WTC11 (cell line): ENCODE measurements at places on chromosomes 16 and 17. TPM values are rescaled to one million over a fixed set of nuclear protein-coding genes. Genes with fewer than 3 reads are reported as not detected.

GRCh38 chr17:75722076-75722475, 817 bp downstream of the ITGB4 start:
- peaks cover 7% of the 10 kb centered on the region for H3K4me1 ChIP-seq
- no peak for DNase-seq
- H3K27me3 ChIP-seq: peaks cover 22% of the 10 kb centered on the region
- H3K4me3 ChIP-seq: peak overlapping the region; percentile 63

- no peak for DNase-seq
- H3K27me3 ChIP-seq: no peaks in the 10 kb centered on the region
- H3K4me3 ChIP-seq: no peak overlapping the region
- H3K4me1 ChIP-seq: peaks cover 8% of the 10 kb centered on the region
- H3K27ac ChIP-seq: no peak overlapping the region
- no peaks in the 10 kb centered on the region for H3K36me3 ChIP-seq
Observed at GRCh38 chr17:57563958-57564357, 181.1 kb downstream of the CCDC182 start.

Gene PPM1E
- total RNA-seq: 8.1 to 8.4 TPM (median 8.2 TPM) in 3 replicates

DNA sequence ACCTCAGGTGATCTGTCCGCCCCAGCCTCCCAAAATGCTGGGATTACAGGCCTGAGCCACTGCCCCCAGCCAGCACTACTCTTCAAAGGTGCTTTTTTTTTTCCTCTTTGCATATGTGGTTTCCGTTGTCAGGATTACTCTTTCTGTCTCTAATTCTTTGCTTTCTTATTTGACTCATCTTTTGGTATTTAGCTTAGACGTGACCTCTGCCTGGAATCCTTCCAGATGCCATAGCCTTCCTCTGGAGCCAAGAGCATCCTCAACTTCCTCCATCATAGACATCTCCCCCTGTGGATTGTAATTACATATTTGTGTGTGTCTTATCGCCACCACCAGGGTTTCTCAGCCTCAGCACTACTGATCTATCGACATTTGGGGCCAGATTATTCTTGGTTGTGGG, 84.4 kb upstream of the XYLT1 start:
- DNase-seq: no peak
- H3K36me3 ChIP-seq: no peaks in the 10 kb centered on the region
- peaks cover 5% of the 10 kb centered on the region; the same call in 1 of the 2 replicates for H3K4me1 ChIP-seq
- no peak overlapping the region for H3K4me3 ChIP-seq
- H3K27me3 ChIP-seq: no peaks in the 10 kb centered on the region; the same call in 1 of the 2 replicates
- no peak overlapping the region for H3K27ac ChIP-seq

- no peaks in the 10 kb centered on the region for H3K36me3 ChIP-seq
- peaks cover 38% of the 10 kb centered on the region for H3K4me1 ChIP-seq
- no peak overlapping the region for H3K27ac ChIP-seq
Observed at GRCh38 chr17:74452033-74452840, 14.2 kb upstream of the CD300A start.

Gene ENPP7
- total RNA-seq: 0.11 TPM in 1 of 3 replicates, not detected in the others

GRCh38 chr17:34140006-34140405, 115.1 kb upstream of the CCL2 start:
- DNase-seq: no peak
- peak overlapping the region; percentile 57 for H3K27ac ChIP-seq
- peaks cover 15% of the 10 kb centered on the region for H3K27me3 ChIP-seq
- peaks cover 62% of the 10 kb centered on the region for H3K4me1 ChIP-seq
- H3K36me3 ChIP-seq: peaks cover 4% of the 10 kb centered on the region; the same call in 1 of the 2 replicates

DNA sequence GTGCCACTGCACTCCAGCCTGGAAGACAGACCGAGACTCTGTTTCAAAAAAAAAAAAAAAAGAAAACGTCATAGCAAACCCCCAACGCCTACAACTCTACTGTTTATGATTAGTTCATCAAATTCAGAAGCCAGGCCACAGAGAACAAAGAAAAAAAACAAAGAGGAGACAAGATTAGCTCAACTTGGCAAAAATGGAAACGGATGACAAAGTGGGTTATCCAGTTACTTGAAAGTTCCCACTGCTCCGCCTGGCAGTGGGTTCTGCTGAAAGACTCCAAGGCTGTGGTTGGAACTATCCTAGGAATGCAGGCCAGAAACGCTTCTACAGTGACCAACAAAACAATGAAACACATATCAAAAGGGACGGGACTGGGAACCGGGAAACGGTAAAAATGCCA, 53.1 kb downstream of the MRM3 start:
- no peaks in the 10 kb centered on the region for H3K36me3 ChIP-seq
- no peak for DNase-seq
- H3K4me3 ChIP-seq: no peak overlapping the region

- no peak overlapping the region for H3K4me3 ChIP-seq
- no peak overlapping the region for H3K27ac ChIP-seq
- no peak for DNase-seq
- H3K4me1 ChIP-seq: peaks cover 12% of the 10 kb centered on the region
- H3K27me3 ChIP-seq: peaks cover 48% of the 10 kb centered on the region
Observed at GRCh38 chr17:56777859-56778258, 55.9 kb downstream of the C17orf67 start.

GRCh38 chr16:4160658-4161430, 44.6 kb upstream of the ADCY9 start:
- H3K36me3 ChIP-seq: no peaks in the 10 kb centered on the region
- no peak overlapping the region for H3K4me3 ChIP-seq
- no peaks in the 10 kb centered on the region for H3K27me3 ChIP-seq

- H3K36me3 ChIP-seq: peaks cover 3% of the 10 kb centered on the region
- H3K4me1 ChIP-seq: peaks cover 19% of the 10 kb centered on the region
- no peak for DNase-seq
- 0 out of 2 replicates have a peak overlapping the region, but pooled peaks have one; percentile 63 for H3K27ac ChIP-seq
- no peaks in the 10 kb centered on the region for H3K27me3 ChIP-seq
Observed at GRCh38 chr17:82860606-82861392, 21.0 kb upstream of the ZNF750 start.

Gene TMC7
- 2.5 to 3.7 TPM (median 3.6 TPM) in 3 replicates for total RNA-seq

GRCh38 chr16:89385712-89386111, 104.6 kb downstream of the ANKRD11 start:
- no peaks in the 10 kb centered on the region for H3K27me3 ChIP-seq
- no peak for DNase-seq
- no peak overlapping the region for H3K4me3 ChIP-seq
- H3K27ac ChIP-seq: peak overlapping the region; percentile 91

DNA sequence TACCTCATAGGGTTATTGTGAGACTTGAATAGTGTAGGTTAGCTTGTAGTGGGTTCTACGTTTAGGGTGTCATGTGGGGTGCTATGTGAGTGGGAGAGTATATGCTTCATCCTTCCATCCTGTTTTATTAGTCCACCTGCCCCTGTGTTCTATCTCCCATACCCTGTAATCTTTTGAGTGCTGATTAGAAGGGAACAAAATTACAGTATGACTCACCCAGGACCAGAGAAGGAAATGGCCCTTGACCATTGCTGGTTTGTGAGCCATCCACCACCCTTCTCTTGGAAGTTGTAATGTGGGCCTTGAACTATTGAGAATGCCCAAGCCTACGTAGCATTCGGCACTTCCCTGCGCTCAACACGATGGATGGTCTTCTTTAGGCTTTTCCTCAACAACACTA, 17.1 kb downstream of the SAP30BP start:
- H3K27ac ChIP-seq: peak overlapping the region; percentile 71; the same call in 1 of the 2 replicates
- no peak for DNase-seq
- H3K4me1 ChIP-seq: no peaks in the 10 kb centered on the region
- no peak overlapping the region for H3K4me3 ChIP-seq

DNA sequence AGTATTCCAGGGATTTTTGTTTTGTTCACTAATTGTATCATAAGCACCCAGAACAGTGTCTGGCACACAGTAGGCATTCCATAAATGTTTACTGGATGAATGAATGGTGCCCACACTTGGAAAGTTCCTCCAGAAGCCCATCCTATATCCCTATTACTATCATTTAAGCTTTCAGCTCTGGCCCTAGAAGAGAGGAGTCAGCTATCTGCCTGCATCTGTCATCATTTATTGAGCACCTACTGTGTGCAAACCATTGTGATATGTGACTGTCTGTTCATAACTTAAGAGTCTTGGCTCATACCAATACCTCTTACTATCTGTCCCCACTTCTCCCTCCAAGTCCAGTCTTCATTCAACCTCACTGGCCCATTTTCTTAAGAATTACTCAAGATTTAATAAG, 20.1 kb upstream of the SP6 start:
- H3K4me1 ChIP-seq: peaks cover 56% of the 10 kb centered on the region
- peaks cover 83% of the 10 kb centered on the region for H3K27me3 ChIP-seq
- H3K27ac ChIP-seq: no peak overlapping the region
- DNase-seq: no peak

GRCh38 chr16:53232826-53233529, 178.2 kb downstream of the CHD9 start:
- no peak overlapping the region for H3K4me3 ChIP-seq
- peaks cover 64% of the 10 kb centered on the region for H3K36me3 ChIP-seq
- H3K4me1 ChIP-seq: no peaks in the 10 kb centered on the region

- H3K27me3 ChIP-seq: no peaks in the 10 kb centered on the region; the same call in 1 of the 2 replicates
- H3K36me3 ChIP-seq: peaks cover 13% of the 10 kb centered on the region
- H3K4me1 ChIP-seq: peaks cover 7% of the 10 kb centered on the region
- no peak overlapping the region for H3K4me3 ChIP-seq
- no peak for DNase-seq
Observed at GRCh38 chr16:13702614-13703013, 217.3 kb upstream of the ERCC4 start.

GRCh38 chr17:8698162-8698971, 46.3 kb downstream of the CCDC42 start:
- peak overlapping the region; percentile 36 for H3K27ac ChIP-seq
- peaks cover 6% of the 10 kb centered on the region for H3K27me3 ChIP-seq
- no peak for DNase-seq
- no peak overlapping the region for H3K4me3 ChIP-seq

Gene LLGL2
- 94.3 to 103 TPM (median 97.0 TPM) in 3 replicates for total RNA-seq

Gene IL17C
- total RNA-seq: 0.80 to 1.9 TPM (median 1.5 TPM) in 3 replicates

GRCh38 chr17:75241996-75242460, 19.4 kb downstream of the GGA3 start:
- H3K27ac ChIP-seq: no peak overlapping the region
- no peak overlapping the region for H3K4me3 ChIP-seq
- DNase-seq: no peak
- peaks cover 6% of the 10 kb centered on the region for H3K4me1 ChIP-seq

GRCh38 chr17:33602981-33603380, 309.9 kb upstream of the ASIC2 start:
- peak; percentile 34 for DNase-seq
- peaks cover 16% of the 10 kb centered on the region for H3K27me3 ChIP-seq
- H3K4me1 ChIP-seq: no peaks in the 10 kb centered on the region
- no peak overlapping the region for H3K4me3 ChIP-seq

DNA sequence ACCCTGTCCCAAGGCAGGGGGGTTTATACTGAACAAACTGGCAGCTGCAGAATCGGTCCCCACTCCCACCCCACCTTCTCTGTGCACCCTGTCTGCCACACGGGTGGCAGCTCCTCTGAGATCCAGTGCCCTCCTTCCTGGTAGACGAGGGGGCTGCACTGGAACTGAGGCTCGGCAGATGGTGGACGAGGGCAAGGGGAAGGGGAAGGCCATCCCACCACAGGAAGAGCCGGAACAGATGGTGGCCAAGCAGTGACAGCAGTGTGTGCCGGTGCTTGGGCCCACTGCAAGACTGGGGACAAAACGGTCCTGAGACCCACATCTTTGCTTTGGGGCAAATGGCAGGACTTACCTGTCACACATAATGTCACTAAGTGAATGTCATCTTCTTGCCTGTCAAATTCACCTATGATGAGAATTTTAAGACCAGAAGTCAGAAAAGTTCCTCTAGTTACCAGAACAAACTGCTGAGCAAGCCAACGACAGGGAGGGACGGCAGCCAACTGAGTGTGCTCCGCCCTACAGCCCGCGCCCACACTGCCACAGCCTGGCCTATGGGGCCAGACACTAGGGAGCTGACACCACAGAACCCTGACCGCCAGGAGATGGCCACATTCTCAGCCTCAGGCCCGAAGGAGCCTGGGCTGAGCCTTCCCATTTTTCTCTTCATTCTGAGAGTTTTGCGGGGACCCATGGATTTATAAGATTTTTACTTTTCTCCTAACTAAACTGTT, 14.4 kb downstream of the NTAN1 start:
- peaks cover 58% of the 10 kb centered on the region for H3K36me3 ChIP-seq
- H3K27me3 ChIP-seq: no peaks in the 10 kb centered on the region
- H3K4me1 ChIP-seq: no peaks in the 10 kb centered on the region
- H3K4me3 ChIP-seq: no peak overlapping the region

- H3K27me3 ChIP-seq: no peaks in the 10 kb centered on the region; the same call in 1 of the 2 replicates
- no peaks in the 10 kb centered on the region for H3K36me3 ChIP-seq
- no peak for DNase-seq
Observed at GRCh38 chr16:85312642-85313525, 200.6 kb upstream of the CIBAR2 start.

DNA sequence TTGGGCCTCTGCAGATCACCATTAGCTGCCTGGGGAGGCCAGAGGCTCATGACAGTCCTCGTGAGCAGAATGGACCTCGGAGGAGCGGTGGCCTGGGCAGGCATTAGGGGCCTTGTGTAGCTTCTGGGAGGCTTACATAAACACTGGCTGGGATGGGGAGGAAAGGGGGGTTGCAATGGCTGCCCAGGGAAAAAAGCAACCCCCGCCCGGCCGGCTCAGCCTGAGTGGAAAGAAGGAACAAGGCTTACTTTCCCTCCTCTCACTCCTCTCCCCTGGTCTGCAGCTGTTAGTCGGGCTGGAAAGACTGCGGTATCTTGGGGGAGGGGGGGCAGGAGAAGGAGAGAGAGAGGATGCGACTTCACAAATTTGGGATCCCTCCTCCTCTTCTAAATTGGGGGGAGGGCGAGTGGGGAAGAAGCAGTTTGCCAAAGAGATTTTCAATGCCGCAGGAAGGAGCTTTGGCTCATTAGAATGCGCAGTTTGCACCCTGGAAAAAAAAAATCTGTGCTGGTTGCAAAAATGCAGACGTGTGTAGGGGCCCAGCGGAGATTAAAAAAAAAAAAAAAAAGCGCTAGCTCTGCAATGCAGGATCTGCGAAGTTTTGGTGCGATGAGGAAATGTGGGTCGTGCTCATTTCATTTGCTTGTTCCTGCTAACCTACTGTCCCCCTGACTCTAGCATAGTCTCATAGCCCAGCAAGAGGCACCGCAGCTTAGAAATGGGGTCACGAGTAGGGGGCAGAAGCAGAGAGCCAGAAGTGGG, 6.6 kb upstream of the NR1D1 start:
- peak; percentile 22 for DNase-seq
- peaks cover 87% of the 10 kb centered on the region for H3K4me1 ChIP-seq
- H3K4me3 ChIP-seq: peak overlapping the region; percentile 26; the same call in 1 of the 2 replicates
- peaks cover 56% of the 10 kb centered on the region for H3K27me3 ChIP-seq
- H3K27ac ChIP-seq: no peak overlapping the region
- H3K36me3 ChIP-seq: no peaks in the 10 kb centered on the region

Gene CRHR1
- total RNA-seq: 0.92 to 1.6 TPM (median 1.5 TPM) in 3 replicates

- H3K4me1 ChIP-seq: peaks cover 47% of the 10 kb centered on the region
- H3K27ac ChIP-seq: no peak overlapping the region
- no peak for DNase-seq
- no peak overlapping the region for H3K4me3 ChIP-seq
Observed at GRCh38 chr17:12794919-12795532, 5.7 kb downstream of the ARHGAP44 start.

Gene TP53TG3
- total RNA-seq: not detected in 3 replicates

GRCh38 chr16:30490210-30490609, 17.7 kb downstream of the ITGAL start:
- peaks cover 14% of the 10 kb centered on the region for H3K4me1 ChIP-seq
- H3K4me3 ChIP-seq: no peak overlapping the region
- peaks cover 9% of the 10 kb centered on the region; the same call in 1 of the 2 replicates for H3K27me3 ChIP-seq
- no peak for DNase-seq
- 0 out of 2 replicates have a peak overlapping the region, but pooled peaks have one; percentile 21 for H3K27ac ChIP-seq

GRCh38 chr17:77316191-77316641, 175.4 kb downstream of the SEC14L1 start:
- peak overlapping the region; percentile 90 for H3K27ac ChIP-seq
- no peak overlapping the region; the same call in 1 of the 2 replicates for H3K4me3 ChIP-seq
- H3K27me3 ChIP-seq: no peaks in the 10 kb centered on the region
- H3K36me3 ChIP-seq: no peaks in the 10 kb centered on the region
- peaks cover 45% of the 10 kb centered on the region for H3K4me1 ChIP-seq
- peak; percentile 34 for DNase-seq

Gene KRTAP4-6
- total RNA-seq: not detected in 3 replicates

Gene GSPT1
- 154 to 190 TPM (median 159 TPM) in 3 replicates for total RNA-seq
